AG09319 (cell line): ENCODE measurements at places on chromosomes 1 and 21.

DNA sequence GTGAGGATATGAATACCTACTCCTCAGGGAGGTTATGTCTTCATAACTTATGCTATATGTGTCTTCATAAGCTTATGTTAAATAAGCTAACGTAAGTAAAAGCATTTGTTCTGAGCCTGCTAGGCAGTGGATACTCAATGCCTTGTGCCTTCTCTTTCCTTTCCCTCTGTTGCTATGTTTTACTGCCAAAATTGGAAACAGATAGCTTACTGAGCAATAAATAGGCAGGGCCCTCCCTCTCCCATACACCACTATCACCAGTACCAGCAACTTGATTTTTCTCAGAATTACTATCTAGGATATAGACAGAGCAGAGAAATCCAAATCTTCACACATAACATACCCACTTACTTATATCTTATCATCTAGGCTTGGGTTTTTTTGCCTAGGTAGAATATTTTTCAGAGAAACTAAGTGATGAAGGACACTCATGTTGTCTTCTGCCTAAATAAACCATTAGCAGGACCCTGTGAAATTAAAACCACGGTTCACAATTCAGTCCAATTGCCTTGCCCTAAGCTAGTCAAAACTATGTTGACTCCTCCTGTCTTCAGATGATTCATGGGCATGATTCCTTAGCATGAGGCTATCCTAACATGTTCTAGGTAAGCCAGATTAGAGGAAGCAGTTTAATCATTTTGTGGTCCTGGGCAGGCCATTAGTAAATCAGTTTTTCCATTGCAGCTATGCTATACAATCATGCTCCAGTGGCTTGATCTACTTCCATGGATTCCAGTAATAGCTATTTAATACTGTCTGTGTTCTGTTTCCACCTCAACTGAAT is 15.9 kb upstream of the LRRC8C start:
- DNase-seq: no peak

- no peak for DNase-seq
Observed at GRCh38 chr1:23514111-23514679, 16.8 kb downstream of the E2F2 start.

DNA sequence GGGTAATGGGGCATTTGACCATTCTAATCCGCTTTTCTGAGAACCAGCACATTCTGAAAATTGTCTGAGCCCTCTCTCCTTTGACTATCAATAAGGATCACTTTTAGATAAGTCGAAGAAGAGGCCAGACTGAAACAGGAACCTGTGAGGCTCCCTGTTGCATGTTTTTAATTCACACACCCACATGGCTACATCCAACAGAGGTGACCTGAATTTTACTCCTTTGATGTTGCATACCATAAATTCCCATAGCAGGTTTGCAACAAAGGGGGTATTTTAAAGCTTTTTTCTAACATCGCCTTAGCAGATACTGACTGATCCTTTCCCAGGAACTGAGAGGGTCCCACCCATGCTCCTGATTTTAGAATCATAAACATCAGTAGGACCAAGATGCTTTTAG is 450.8 kb downstream of the USP25 start:
- DNase-seq: no peak

- DNase-seq: no peak
Observed at GRCh38 chr1:68558321-68559026, 61.6 kb upstream of the DEPDC1 start.

GRCh38 chr1:248857201-248857600 is 1.7 kb downstream of the ZNF692 start:
- no peak for DNase-seq

GRCh38 chr21:43188181-43188580 is 19.4 kb downstream of the CRYAA start:
- DNase-seq: no peak

DNA sequence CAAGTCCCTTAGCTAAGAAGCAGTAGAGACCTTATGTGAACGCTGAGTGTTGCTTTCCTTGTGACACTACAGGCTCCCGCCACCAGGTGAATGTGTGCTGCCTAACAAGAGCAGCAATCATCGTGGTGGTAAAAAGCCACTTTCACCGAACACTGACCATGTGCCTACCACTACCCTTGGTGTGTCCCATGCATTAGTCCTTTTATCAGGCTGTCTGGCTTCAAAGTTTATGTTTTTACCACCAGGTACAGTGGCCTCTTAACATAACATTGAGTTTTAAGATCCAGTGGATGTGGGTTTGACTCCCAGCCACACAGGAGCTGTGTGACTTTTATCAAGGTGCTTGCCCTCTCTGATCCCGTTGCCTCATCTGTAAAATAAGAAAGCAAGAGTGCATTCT is 1.7 kb downstream of the C1QB start:
- DNase-seq: no peak

- DNase-seq: no peak
Observed at GRCh38 chr1:216958569-216958968, 235.3 kb upstream of the ESRRG start.

DNA sequence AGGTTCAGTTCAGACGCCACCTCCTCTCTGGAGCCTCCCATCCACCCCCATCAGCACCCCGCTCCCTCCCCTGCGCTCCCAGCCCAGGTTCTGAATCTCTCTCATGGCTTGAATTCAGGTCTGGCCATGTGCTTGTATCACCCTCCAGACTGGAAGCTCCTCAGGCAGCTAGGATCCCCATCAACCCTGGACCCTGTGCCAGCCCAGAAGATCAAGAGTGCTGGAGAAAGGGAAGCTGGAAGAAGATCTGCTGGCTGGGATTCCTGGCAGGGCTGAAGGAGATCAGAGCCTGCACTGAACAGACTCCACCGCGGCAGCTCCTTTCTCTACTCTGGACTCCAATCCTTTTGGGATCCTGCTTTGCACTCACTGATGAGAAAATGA is 11.7 kb upstream of the TINAGL1 start:
- DNase-seq: no peak

- DNase-seq: no peak
Observed at GRCh38 chr1:43844114-43844513, 89.5 kb upstream of the ARTN start.

DNA sequence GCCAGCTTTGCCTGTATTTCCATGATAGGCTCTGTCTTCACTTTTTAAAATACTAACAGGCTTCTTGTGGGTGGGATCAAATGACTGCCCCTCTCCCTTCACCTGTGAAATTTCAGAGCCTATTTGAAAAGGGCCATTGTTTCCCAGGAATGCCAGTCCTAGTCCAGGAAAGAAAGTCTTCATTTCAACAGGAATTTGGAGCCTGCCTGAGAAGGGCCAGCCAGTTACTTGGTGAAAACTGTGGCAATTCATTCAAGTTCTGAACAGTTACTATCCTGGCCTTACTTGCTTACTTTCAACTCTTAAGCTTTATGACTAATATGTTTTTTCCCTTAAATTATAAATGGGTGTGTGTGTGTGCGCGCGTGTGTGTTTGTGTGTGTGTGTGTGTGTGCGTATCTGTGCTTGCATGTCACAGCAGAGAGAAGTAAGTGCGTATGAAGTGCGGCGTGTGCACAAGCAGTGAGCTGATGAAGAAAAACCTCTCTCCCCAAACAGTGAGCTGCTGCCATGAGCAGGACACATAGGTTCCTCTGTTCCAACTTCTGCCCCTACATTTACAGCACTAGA is 67.5 kb upstream of the RNPC3 start:
- DNase-seq: no peak

DNA sequence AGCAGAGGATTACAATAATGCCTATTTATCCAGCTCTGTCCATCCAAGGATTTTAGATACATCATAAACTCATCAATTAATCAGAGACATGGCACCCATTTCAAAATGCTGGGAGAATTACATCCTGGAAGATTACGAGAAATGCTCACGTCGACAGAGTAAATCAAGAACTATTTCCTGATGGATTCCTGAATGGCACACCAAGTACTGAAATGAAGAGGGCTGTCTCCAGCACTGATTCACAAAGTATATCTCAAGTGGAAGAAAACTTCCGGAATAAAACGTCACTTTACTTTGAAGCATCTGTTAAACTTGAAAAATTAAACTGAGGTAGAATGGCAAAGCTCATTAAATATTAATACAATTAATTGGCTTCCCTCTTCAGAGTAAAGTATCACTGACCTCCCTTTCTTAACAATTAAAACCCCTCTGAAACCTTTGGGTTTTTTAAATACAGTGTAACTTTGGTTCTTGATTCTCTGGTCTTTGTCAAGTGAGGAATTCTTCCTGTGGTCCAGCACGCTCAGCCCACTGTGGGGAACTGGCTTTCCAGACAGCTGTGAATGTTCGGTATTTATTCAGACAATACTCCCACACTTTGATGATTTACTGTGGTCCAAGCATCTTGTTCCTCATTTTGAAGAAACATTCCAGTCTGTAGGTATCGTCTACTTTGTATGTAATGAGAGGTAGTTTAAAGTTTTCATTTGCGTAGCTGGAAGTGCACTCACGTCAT is 288.0 kb downstream of the NFIA start:
- DNase-seq: no peak

DNA sequence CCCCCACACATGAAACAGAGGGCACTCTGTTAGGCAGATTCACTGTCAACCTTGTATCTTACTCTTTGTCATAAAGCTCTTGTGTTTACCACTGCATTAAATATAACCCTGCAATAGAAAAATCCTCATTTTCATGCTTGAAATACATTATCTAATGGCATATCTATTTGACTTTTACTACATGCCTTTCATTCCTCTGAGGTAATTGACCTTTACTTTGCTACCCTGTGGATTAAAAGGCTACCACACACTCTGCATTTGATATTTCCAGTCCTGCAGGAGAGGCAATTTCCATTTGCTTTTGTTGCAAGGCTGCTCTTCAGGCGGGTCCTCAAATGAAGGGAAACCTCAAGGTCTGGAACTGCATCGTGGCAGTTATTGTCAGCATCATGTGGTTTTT is 238.0 kb downstream of the NTNG1 start:
- DNase-seq: no peak

DNA sequence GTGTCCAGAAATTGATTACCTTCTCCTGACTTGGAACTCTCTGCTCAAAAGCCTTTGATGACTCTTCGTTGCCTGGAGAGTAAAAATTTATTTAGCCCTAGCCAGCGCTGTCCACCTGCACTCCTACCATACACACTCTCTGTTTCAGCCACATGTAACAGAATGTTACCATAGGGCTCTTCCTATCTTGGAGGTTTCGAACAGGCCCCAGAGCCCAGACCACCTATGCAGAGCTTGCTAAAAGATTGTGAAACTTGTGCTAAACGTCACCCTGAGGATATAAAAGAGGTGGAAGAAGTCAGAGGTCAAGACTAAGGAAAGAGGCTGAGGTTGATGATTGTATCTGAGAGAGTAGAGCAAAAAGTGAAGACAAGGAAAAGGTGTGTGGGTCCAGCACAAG is 237.0 kb upstream of the HOOK1 start:
- no peak for DNase-seq

DNA sequence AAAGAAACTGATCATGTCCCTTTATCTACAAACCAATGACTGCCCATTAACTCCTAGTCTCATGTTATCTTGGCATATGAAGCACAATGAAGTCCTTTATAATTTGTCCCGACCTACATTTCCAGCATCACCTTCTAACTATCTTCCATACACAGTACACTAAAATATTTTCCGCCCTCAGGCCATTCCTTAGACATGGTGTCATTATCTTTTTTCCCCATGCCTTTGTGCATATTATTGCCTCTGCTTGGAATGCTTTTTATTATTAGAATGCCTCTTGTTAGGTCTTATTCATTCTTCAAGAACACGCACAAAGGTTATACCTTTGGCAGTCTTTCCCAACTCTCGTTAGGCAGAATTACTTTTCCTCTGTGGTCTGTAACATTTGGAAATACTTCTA is 39.6 kb downstream of the ATG4C start:
- no peak for DNase-seq

- DNase-seq: no peak
Observed at GRCh38 chr21:41833497-41834115, 45.5 kb downstream of the PRDM15 start.

DNA sequence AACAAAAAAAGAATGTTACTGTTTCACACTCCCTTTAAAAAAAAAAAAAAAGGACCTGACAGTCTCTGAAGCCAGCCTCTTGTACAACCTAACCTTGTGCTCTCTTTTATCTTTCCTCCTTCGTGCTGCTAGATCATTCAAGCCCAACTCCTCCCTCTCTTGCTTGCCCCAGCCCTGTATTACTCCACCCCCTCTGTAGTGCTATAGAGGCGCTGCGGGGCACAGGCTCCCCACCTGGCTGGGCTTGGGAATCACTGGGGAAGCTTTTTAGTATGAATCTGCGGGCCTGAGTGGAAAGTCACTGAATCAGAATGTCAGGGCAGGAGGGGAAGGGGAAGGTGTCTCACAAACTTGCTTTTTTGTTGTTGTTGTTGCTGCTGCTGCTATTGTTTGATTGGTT is 383.7 kb upstream of the CAMK1G start:
- no peak for DNase-seq

- no peak for DNase-seq
Observed at GRCh38 chr1:186054932-186055331, 320.1 kb downstream of the TPR start.

- DNase-seq: no peak
Observed at GRCh38 chr1:167663002-167663772, 33.2 kb downstream of the RCSD1 start.

DNA sequence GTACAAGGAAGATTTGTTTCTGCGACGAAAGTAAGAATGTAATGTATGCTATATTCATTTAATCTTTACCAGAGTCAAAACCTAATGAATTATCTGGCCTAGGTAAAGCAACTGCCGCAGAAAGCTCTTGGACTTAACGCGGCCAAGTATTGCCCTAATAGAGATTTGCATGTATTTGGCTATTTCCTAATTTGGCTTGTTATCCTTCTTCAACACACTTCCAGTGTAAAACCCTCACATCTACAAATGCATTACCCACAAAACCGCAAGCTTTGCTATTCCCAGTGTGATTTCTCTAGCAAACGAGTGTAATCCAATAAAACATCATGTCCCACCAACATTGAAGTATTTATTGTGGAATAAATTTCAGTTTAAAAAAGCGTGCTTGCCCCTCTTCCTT is 123.8 kb upstream of the LMO4 start:
- DNase-seq: no peak

- no peak for DNase-seq
Observed at GRCh38 chr1:97902067-97902466, 18.8 kb downstream of the DPYD start.

GRCh38 chr21:14273736-14274538 is 58.0 kb downstream of the RBM11 start:
- DNase-seq: no peak

GRCh38 chr21:23021481-23021880 is 2023.3 kb downstream of the NCAM2 start:
- DNase-seq: no peak

DNA sequence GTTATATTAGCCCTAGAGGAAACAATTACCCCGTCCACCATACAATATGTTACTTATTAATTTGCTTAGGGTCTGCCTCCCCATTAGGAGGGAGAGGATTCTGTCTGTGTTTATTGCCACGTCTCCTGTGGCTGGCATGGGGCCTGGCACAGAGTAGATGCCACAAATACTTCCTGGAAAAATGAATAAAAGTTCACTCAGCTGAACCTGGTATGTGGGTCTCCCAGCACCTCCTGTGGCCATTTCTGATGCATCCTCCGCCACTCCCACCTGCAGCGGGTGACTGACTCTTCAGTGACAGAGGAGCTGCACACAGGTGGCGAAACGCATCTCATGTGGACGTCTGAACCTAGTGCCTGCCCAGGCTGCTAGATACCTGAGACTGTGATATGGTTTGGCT is 112.7 kb downstream of the CLIC6 start:
- DNase-seq: no peak

- no peak for DNase-seq
Observed at GRCh38 chr1:224497714-224498573, 63.3 kb upstream of the WDR26 start.
